ENCODE measurements at places on chromosomes 2 and 18.

DNA sequence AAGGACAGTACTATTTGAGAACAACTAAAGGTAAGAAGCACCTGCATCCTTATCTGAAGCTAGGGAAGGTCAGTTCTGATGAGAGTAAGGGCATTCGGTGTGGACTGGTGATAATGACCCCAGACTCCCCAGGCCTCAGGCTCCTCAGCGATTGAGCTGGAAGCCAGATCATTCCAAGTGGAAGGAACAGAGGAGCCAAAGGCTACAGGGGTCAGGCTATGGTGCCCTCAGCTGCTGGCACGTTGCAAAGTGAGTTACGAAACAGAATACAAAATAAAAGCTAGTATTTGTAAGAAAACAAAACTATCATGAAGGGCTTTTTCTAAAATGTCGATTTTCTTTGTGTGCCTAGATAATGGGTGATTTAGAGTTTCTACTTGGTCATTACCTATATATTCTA, 168.5 kb upstream of the LRRTM1 start:
- DNase-seq = no peak

- no peak for DNase-seq
Observed at GRCh38 chr2:29010946-29011345, 29.8 kb downstream of the TOGARAM2 start.

- DNase-seq = no peak
Observed at GRCh38 chr2:96866986-96867755, 2.7 kb downstream of the SEMA4C start.

DNA sequence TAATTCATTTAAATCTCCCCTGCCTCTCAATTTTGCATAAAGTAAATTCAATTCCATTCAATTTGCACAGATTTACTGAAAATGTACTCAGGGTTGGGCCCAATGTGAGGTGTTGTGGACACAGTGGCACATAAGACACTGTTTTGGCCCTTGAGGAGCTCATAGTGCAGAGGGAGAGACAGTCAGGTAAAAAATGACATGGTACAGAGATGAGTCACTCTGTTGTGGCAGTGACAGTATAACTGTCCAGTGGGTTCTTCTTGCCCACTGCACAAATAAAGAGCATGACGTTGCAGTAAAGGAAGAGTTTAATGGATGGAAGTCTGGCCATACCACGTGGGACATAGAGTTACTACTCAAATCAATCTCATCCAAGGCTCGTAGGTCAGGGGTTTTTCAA, 400.3 kb upstream of the TRIB2 start:
- no peak for DNase-seq

DNA sequence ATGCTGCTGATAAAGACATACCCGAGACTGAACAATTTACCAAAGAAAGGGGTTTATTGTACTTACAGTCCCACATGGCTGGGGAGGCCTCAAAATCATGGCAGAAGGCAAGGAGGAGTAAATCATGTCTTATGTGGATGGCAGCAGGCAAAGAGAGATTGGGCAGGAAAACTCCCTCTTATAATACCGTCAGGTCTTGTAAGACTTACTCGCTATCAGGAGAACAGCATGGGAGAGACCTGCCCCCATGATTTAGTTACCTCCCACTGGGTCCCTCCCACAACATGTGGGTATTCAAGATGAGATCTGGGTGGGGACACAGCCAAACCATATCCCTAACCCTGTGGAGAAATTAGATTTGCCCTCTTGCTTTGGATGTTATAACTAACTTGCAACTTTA, 1068.0 kb upstream of the ZEB2 start:
- DNase-seq = no peak

GRCh38 chr2:231222318-231223000, 24.0 kb downstream of the ARMC9 start:
- no peak for DNase-seq

- DNase-seq = no peak
Observed at GRCh38 chr2:239726631-239727181, 298.4 kb downstream of the NDUFA10 start.

DNA sequence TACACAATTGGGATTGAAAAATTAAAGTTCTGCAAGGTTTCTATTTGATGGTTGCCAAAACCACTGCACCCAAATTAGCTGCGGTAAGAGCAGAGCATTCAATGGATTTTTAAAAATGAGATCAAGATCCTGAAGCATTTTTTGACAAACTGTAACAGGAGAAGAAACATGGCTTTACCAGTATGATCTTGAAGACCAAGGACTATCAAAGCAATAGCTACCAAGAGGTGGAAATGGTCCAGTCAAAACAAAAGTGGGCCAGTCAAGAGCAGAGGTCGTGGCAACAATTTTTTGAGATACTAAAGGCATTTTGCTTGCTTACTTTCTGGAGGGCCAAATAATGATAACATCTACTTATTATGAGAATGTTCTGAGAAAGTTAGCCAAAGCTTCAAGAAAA, 186.8 kb downstream of the RDH14 start:
- DNase-seq = no peak

- no peak for DNase-seq
Observed at GRCh38 chr2:240302933-240303595, 132.4 kb upstream of the GPC1 start.

GRCh38 chr2:44960871-44961270, 19.4 kb downstream of the SIX3 start:
- no peak for DNase-seq

DNA sequence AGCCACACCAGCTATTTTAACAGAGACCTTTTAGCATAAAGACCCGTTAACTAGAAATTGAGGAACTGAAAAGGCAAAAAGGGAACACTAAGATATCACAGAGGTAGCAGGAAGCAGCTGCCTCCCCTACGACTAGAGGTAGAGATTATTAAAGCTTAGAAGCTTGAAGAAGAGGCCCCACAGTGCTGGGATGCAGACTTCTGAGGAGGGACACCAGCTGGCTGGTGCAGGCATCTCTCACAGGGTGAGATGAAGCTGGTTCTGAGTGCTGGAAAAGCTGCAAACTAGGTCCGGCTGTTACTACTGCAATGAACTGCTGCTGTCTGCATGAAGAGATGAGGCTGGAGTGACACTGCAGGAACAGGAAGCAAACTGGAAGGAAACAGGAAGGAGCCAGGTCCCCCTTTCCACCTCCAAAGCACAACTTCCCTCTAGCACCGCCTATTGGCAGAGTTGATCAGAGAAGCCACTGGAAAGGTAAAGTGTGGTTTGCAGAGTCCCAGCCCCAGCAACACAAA, 61.2 kb upstream of the MRPS9 start:
- DNase-seq = no peak

DNA sequence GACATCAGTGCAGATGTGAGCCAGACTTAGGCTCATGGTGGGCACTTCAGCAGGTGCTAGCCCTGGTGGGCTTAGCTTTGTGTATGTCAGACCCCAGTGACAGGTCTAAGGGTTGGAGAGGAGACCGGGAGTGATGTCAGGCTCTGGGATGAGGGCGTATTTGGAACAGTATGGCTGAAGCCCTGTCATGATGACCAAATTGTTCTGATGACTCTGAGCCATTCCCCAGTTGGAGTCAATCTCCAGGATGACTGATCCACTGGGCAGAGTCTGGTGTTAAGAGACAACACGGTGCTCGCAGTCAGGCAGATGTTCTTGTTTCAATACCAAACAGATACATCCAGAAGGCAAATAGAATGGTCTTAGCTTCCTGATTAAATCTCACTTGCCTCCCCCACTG, 241.5 kb downstream of the SOX11 start:
- DNase-seq = no peak

DNA sequence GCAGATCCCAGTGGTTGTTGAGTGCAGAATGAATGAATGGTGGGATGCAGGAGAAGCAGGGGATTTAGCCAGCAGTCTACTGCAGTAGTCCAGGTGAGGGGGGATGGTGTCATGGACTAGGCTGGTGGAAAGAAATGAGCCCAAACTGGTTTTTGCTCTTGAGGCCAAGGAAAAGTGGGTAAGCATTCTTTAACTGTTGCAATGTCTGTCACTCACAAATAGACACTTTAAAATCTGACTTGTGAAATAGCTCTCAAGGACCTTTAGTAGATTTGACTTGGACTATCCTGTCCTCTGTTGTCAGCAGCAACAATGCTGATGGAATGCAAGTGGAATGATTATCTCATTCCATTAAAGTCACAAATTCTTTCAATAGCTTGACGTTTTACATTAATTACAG, 37.5 kb upstream of the STK17B start:
- no peak for DNase-seq

DNA sequence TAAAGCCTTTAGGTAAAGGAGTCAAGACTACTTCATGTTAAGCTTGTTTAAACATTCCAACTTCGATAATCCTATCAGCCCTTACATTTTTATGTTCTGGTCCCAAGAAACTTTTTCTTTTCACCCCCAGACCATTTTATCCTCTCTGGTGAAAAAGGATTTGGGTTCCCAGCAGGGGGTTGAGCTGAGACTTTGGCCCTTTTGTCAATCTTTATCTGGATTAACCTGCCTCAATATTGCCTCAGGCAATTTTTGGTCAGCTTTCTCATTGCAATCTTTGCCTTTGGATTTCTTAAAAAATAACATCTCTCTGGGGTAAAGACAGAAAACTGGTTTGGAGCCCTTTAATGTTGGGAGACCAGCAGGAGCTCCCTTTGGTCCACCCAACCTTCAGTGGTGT, 33.9 kb upstream of the CSRNP3 start:
- no peak for DNase-seq

DNA sequence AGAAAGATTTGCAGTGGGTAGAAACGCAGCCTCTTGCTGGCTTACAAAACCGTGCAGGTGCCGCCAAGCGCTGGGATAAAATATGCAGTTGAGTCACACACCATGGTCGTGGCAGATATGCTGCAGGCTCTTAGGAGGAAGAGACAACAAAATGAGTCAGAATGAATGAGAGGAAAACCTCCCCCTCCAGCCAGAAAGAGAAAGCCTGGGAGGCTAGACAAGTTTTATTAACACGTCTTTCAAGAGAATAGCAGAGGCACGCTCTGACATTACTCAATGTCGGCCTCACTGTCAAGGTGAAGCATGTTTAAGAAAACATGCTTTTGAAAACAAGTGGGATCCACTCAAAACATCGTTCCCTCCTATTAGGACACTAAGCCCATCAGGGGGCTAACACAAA, 37.1 kb upstream of the ZCCHC2 start:
- no peak for DNase-seq

- DNase-seq = no peak
Observed at GRCh38 chr2:139170406-139170805, 390.2 kb upstream of the NXPH2 start.

DNA sequence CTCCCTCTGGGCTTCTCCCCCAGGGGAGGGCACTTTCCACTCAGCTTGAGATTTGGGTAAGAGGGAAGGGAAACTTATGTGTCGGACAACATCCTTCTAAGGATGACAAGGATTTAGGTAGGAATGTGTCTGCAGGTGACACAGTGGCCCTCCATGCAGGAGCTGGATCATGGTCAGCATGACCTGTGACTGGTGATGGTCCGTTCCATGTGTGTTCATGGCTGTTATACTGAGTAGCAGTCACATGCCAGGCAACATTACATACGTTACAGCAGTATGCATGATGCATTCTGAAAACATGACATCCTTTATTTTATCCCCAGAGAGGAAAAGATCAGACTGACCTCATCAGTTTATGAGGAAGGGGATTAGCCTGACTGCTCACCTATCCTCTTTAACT, 192.1 kb downstream of the SEPTIN10 start:
- DNase-seq = no peak

GRCh38 chr2:48397281-48397680, 132.7 kb upstream of the STON1 start:
- no peak for DNase-seq

DNA sequence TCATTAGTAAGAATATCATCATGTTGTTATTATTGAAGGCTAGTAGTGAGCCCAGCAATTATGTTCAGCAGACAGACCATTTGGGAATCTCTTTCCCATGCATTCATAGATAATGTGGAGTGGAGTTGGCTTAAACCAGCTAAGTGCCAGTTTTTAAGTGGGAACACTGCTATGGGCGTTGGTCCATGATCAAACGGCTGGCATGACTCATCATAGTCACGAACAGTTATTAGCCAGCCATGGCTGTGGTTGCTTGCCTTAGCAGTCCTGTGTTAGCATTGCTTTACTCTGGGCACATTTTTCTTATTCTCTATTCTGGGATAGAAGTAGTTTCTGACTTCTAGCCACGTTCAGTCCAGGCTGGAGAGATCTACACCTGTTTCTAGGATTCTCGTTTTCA, 17.7 kb downstream of the EIF4E2 start:
- no peak for DNase-seq

DNA sequence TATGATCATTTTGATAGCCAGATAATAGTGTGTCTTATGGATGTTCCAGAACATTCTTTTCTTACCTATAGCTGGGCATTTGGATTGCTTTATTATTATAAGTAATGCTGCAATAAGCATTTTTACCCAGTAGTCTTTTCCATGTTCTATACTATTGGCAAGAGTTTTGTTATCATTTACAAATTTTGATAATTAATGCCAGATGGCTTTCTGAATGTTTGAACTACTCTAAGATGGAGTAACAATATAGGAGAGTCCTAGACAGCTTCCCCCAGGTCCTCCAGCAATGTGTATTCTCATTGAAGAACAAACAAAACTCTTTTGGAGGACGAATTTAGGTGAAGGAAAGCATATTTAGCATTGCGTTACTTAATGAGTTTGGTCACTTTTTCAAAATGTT, 73.0 kb downstream of the INPP4A start:
- DNase-seq = no peak

GRCh38 chr2:240052524-240052923, 797 bp downstream of the OR6B3 start:
- DNase-seq = no peak

DNA sequence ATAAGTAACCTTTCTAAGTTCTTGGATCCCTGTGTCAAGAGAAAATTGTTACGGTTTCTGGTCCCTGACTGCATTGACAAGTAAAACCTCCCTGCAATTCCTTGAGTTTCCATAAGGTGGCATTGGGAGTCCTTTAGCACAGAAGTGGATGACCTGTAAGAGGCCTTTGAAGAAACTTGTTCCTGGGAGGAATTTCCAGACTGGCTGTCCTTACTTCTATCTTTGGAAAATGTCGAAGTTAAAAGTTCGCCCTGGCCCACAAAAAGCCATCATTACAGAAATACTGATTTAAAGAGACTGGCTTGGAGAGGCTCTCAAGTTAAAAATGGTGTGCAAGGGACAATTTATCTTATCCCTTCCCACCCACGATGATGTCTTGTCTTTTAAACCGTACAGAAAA, 218.4 kb downstream of the CDH20 start:
- no peak for DNase-seq

GRCh38 chr2:29236074-29236473, 120.9 kb downstream of the CLIP4 start:
- no peak for DNase-seq

- DNase-seq = no peak
Observed at GRCh38 chr2:174675615-174676014, 78.0 kb upstream of the WIPF1 start.

GRCh38 chr2:228040995-228041394, 140.5 kb downstream of the SPHKAP start:
- no peak for DNase-seq

DNA sequence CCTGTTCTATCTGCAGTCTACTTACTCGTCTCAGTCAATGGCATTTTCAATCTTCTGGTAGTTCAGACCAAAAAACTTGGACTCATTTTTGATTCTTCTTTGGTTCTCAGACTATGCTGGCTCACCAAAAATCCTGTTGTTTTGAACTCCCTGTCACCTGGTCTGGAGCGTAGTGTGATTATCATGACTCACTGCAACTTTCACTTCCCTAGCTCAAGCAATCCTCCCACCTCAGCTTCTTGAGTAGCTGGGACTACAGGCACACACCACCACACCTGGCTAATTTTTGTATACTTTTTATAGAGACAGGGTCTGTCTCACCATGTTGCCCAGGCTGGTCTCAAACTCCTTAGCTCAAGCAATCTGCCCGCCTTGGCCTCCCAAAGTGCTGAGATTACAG, 163.3 kb upstream of the CDH7 start:
- DNase-seq = no peak

Data from activated T-helper 1 cell treated with anti-CD3 and anti-CD28 coated beads, Interleukin-2, amount 50 U/mL, for 16 hours (primary cell).